Regular cardiac myocyte (primary cell): ENCODE measurements at places on chromosomes 1 and 21. TPM values are rescaled to one million over a fixed set of nuclear protein-coding genes. Genes with fewer than 3 reads are reported as not detected.

The OR2L13 gene
- total RNA-seq, result under 0.01 TPM in 1 of 2 replicates, not detected in the other

The FAM78B gene
- total RNA-seq, result under 0.01 and 0.28 TPM in 2 replicates

The TNFRSF1B gene
- 9.6 and 15.2 TPM in 2 replicates for total RNA-seq

The MAP3K7CL gene
- 41.8 and 65.4 TPM in 2 replicates for total RNA-seq

The SELENON gene
- 10.0 and 11.8 TPM in 2 replicates for total RNA-seq

The OR2T11 gene
- not detected in 2 replicates for total RNA-seq

The TEDDM1 gene
- not detected in 2 replicates for total RNA-seq

The MYOG gene
- not detected in 2 replicates for total RNA-seq

The PTPRU gene
- 5.0 and 9.3 TPM in 2 replicates for total RNA-seq

The CCDC190 gene
- total RNA-seq, result 1.1 and 2.1 TPM in 2 replicates

The GRIK3 gene
- total RNA-seq, result not detected in 2 replicates

The RNF186 gene
- not detected in 2 replicates for total RNA-seq

The ZSCAN20 gene
- total RNA-seq, result 10.9 and 12.7 TPM in 2 replicates

The SHC1 gene
- total RNA-seq, result 176 and 223 TPM in 2 replicates

The PRMT6 gene
- 14.1 and 32.2 TPM in 2 replicates for total RNA-seq

The UBL4B gene
- not detected in 2 replicates for total RNA-seq

The MOB3C gene
- 7.3 and 10.7 TPM in 2 replicates for total RNA-seq

The CFAP57 gene
- total RNA-seq, result 0.19 and 0.28 TPM in 2 replicates

The CEP350 gene
- total RNA-seq, result 57.7 and 71.3 TPM in 2 replicates

The CD84 gene
- total RNA-seq, result not detected in 2 replicates

The SERTAD4 gene
- total RNA-seq, result 11.8 and 12.1 TPM in 2 replicates

The FCRLA gene
- total RNA-seq, result 1.7 and 2.3 TPM in 2 replicates

The RBP7 gene
- total RNA-seq, result not detected in 2 replicates

The LRRC71 gene
- under 0.01 and 0.56 TPM in 2 replicates for total RNA-seq

The PGBD5 gene
- total RNA-seq, result under 0.01 TPM in 2 replicates

The PTGFR gene
- 12.7 and 16.9 TPM in 2 replicates for total RNA-seq

The CALML6 gene
- total RNA-seq, result 0.19 and 0.85 TPM in 2 replicates

The TSSK3 gene
- total RNA-seq, result 0.56 TPM in 1 of 2 replicates, not detected in the other

The BARHL2 gene
- not detected in 2 replicates for total RNA-seq

The ZNF683 gene
- not detected in 2 replicates for total RNA-seq
